Mammary epithelial cell (primary cell): ENCODE measurements at places on chromosomes 7 and 10. TPM values are rescaled to one million over a fixed set of nuclear protein-coding genes. Genes with fewer than 3 reads are reported as not detected.

Gene MASTL
- 6.5 TPM for total RNA-seq

Gene HECTD2
- 8.4 and 10.0 TPM in 2 replicates for total RNA-seq

Gene TUBAL3
- 0.35 and 0.73 TPM in 2 replicates for total RNA-seq

Gene SPDYE18
- not detected in 2 replicates for total RNA-seq

Gene SPDYE2
- total RNA-seq: not detected in 2 replicates

Gene OR13A1
- total RNA-seq: not detected in 2 replicates

DNA sequence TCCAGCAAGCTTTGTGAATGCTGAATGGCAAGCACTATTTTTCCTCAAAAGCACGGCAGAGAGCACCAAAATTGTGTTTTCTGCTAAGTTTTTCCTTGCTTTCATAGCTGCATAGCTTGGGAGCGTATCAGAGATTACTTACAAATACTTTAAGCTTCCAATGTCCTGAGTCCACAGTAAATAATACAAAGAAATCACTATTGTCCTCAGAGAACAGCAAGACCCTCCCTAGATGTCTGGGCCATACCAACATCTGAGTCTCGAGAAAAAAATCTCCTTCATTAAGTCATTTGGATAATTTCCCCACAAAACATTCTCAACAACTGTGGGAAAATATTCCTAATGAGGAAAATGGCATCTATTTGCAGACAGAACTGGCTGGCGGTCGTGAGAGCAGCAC is 41.7 kb downstream of the SGMS1 start:
- DNase-seq: no peak

- no peak for DNase-seq
Observed at GRCh38 chr7:100465702-100466311, 1.7 kb upstream of the SPACDR start.

- DNase-seq: no peak
Observed at GRCh38 chr7:55550010-55550663, 22.2 kb downstream of the VOPP1 start.

- DNase-seq: peak; percentile 92
Observed at GRCh38 chr10:79070606-79071395, 2.0 kb downstream of the ZMIZ1 start.

DNA sequence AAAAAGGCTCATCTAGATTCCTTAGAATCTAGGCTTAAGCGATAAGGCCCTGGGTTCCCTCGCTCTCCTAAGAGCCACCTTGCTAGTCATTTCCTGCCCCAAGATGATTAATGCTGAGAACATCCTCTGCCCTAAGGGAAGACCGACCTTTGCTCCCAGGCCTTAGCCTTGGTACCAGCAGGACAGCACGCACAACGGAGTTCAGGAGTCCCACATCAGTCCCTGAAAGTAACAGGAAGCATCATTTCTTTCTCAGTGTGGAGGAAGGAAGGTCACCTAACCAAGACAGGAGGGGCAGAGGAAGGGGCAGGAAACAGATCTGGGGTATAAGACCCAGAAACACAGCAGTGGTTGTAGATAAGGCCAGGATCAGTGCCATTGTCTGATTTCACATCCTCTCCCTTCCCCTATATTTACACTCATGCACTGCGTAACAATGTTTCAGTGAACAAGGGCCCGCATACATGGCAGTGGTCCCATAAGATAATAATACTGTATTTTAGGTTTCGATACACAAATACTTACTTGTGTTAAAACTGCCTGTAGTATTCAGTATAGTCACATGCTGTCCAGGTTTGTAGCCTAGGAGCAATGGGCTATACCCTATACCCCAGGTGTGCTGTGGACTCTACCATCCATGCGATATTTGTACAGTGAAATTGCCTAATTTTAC is 8.1 kb upstream of the FAM107B start:
- peak; percentile 35 for DNase-seq

DNA sequence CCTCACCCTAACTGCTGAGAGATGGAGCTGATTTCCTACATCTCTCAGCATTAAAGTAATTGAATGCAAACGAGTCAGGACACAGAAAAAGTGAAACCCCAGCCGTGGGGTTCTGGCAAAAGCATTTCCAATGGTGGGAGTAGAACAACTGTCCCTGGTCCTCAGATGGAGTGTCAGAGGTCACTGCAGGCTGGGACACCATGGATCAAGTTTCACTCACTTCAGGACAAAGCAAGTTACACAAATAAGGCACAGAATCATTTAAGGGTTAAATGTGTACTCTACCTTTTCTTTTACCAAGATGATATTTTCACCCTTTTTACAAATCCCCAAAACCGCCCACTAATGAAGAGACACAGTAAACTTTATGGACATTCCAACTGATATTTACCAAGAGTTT is 607.8 kb downstream of the PARD3 start:
- DNase-seq: no peak

- no peak for DNase-seq
Observed at GRCh38 chr10:78907551-78908211, 161.1 kb upstream of the ZMIZ1 start.

- no peak for DNase-seq
Observed at GRCh38 chr7:19109000-19109946, 8.2 kb downstream of the TWIST1 start.

DNA sequence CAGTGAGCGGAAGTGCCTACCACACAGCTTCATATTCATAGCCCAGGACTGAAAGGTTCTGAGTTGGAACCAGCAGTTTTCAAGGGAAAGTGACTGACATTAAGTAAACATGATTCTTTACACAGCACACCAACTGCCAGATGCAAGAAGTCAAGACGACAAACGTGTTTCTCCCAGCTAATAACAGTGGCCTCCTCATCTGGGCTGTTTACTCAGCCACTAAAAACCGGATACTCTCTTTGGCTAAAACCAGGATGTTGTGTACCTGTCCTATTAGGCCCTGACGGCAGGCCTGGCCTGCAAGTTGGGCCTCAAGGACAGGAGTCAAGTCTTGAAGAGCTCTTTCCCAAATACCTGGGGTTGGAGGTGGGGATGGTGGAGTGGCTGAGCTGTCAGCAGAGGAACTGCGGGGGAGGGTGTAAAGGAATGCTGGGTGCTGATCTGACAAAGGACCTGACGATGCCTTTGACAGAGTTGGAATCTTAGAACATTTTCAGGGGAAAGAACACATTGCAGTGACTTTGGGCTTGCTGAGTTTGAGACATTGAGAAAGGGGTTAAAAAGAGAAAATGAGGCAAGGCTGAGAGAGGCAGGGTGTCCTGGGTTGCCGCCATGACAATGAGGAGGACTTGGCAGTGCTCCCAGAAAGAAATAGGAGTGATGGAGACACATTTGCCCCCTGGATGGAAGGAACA is 57.7 kb downstream of the STEAP1B start:
- no peak for DNase-seq

DNA sequence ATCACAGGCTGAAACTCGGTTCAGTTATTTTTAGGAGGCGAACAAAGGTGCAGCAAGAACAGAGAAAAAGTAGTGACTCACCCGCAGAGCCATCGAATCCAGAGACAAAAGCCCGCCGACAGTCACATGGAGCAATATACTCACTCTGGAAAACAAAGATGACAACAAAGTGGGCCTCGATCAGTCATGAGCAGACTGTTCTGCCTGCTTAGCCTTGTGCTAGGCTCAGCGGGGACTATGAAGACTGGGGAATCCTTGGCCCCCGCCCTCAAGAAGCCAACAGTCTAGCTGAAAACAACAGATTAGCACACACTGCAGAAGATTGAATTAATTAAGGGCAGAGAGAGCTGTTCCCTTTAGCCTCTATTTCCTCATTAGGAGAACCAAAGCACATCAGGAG is 30.4 kb downstream of the XPNPEP1 start:
- DNase-seq: no peak

DNA sequence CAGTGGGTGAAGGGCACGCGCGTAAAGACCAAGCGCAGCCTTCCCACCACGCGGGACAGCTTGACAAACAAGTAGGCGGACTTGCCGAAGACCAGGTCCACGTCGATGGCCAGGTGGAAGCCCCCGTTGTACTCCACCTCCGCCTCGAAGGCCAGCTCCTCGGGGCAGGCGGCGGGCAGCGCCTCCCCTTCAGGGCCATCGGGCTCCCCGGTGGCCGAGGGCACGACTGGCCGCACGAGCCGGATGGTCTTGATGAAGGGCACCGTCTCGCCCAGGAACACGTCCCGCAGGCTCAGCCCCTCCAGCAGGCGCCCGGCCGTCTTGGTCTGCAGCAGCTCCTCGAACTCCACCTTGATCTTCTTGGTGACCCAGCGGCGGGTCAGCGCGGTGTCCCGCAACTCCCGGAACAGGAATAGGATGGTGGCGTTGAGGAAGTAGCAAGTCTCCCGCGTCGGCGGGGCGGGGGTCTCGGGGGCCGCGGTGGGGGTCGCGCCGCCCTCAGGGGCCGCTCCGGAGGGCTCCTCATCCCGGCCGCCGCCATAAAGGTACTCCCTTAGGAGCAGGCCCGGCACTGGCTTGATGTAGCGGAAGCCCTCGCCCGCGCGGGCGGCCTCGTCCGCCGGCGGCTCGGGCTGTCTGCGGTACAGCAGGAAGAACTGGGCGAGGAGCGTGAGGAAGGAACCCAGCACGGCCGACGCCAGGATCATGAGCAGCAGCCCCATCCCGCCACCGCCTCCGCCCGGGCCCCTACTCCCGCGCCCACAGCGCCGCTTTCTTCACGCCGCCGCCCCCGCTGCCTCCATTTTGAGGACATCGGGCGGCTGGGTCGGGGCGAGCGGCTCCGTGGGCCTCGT is 507 bp downstream of the PDZD8 start:
- DNase-seq: no peak
